Left colon (tissue), 2 donors: ENCODE measurements at places on chromosomes 1 and 21. TPM values are rescaled to one million over a fixed set of nuclear protein-coding genes. Genes with fewer than 3 reads are reported as not detected.

KCNJ15 gene
- total RNA-seq = 0.21 TPM

CELA3A gene
- 2.1 TPM for total RNA-seq

SCP2 gene
- 303 TPM for total RNA-seq

LCE3D gene
- not detected for total RNA-seq

DTL gene
- total RNA-seq = 4.1 TPM

NUP210L gene
- total RNA-seq = not detected

DNA sequence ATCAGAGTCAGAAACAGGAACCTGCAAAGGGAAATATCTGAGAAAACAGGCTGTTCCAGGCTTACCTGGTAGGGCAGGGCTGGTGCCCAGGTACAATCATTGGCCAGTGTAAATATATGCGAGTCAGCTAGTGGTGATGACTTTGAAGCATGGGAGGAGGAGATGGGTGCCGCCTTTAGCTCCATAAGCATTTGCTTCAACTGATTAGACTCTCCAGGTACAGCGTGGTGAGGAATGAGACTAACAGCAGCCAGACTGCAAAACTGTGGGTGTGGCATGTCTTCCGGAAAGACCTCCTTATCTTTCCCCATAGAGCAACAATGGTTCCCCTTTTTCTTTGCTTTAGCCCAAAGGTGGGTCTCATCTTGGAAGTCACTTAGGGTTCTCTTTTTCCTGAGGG, 137.2 kb downstream of the LRIG2 start:
- peak; percentile 59 for DNase-seq

- no peak for DNase-seq
Measured at GRCh38 chr1:24308365-24309015, 10.7 kb upstream of the GRHL3 start.

- no peak for DNase-seq
Measured at GRCh38 chr1:190563230-190563629, 85.6 kb upstream of the BRINP3 start.
